ENCODE measurements at places on chromosomes 5 and 9. TPM values are rescaled to one million over a fixed set of nuclear protein-coding genes. Genes with fewer than 3 reads are reported as not detected.

DNA sequence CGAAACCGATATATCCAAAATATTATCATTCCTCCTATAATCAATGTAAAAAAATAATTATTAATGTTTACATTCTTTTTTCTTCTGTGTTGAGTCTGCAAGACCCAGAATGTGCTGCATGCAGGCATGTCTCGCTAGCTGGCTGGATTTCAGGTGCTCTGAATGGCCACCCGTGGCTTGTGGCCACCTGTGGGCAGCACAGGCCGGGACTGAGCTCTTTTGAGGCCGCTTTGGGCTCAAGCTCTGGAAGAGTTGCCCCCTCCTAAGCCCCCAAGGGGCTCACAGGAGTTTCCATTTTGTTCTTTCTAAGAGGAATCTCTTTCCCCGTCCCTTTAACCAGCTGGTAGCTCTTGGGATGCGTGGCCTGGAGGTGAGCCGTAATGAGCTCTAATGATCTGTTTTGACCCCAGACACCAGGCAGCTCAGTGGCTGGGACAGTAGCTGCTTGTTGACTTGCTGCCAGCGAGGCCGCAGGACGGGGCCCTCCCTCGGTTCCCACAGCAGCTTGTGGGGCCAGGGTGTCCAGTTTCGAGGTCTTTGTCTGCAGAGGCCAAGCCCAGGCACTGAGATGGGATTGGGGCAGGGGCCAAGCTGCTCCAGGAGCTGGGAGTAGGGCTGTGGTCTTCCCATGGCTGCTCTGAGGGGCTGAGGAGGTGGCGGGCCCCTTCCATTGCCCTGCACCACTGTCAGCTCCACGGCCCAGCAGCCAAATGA is 20.8 kb downstream of the ASS1 start:
- no peak for DNase-seq

CYLC2 gene
- total RNA-seq, result not detected

- DNase-seq, result no peak
These were observed 7.1 kb upstream of the PURA start for GRCh38 chr5:140106805-140107311.

DNA sequence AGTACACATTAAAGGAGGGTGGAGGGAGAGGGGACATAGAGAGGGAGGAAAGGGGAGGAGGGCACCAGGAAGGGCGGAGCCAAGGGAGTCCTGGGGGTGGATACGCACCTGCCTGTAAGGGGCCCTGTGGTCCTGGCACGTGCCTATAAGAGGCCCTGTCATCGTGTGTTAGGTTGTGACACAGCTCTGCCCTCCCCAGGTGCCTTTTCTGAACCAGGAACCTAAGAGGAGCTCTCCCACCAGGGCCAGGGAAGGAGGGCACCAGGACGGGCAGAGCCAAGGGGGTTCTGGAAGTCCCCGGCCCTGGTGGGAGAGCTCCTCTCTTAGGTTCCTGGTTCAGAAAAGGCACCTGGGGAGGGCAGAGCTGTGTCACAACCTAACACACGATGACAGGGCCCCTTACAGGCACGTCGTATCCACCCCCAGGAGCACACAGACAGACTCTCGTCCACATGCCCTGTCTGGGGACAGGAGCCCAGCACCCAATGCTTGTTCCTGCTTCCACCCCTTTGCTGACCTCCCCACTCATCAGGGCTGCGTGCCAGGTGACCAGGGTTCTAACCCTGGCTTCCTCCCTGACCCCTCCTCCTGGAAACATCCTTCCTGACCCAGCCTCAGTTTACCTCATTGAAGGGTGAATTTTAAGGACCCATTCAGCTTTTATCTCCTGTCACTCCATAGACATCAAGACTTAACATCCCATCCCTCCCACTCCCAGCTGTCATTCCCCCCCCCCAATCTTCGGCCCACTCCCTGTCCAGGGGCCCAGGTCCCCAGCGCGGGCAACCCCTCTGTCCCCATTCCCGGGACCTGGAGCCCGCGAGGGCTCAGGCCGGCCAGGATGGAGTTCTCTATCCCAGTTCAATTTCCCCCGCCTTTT is 12.9 kb upstream of the OLFM1 start:
- no peak for DNase-seq

STPG3 gene
- total RNA-seq, result not detected

DNA sequence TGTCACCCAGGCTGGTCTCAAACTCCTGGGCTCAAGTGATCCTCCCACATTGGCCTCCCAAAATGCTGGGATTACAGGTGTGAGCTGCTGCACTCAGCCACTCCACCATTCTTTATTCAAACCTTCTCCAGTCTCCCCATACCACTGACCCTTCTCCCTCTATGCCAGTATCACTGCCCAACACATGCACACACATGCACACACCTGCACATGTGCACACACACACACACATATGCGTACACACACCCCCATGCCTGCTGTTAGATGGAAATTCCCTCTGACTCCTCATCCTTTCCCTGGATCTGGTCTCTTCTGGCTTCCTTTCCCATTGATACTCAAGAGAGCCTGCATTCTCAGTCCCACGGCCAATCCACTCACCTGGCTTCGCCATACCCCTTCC is 170.0 kb downstream of the CRB2 start:
- DNase-seq, result no peak

DNA sequence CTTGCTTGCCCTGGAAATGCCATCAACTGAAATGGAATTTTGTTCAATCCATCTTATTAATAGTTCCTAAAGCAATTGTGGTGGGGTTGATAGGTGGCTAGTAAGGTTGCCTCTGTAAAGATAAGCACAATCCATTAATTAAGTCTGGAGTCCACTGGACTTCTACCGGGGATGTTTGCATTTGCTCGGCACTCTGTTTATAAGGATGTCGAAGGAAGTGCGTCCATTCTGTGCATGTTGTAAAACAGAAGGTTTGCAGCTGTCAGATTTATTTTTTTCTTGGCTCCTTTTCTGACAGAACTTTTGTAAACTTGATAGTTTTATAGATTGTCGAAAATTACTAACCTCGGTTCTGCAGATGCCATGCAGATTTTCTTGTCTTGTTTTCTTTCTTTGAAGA is 12.8 kb upstream of the TNFAIP8 start:
- DNase-seq, result no peak

Measured in H1 (cell line).